Stimulated activated CD4-positive, alpha-beta T cell treated with anti-CD3 and anti-CD28 coated beads, Interleukin-1b, Interleukin-23, amount 100 ng/mL, for 48 hours (primary cell): ENCODE measurements at places on chromosomes 7 and 10.

DNA sequence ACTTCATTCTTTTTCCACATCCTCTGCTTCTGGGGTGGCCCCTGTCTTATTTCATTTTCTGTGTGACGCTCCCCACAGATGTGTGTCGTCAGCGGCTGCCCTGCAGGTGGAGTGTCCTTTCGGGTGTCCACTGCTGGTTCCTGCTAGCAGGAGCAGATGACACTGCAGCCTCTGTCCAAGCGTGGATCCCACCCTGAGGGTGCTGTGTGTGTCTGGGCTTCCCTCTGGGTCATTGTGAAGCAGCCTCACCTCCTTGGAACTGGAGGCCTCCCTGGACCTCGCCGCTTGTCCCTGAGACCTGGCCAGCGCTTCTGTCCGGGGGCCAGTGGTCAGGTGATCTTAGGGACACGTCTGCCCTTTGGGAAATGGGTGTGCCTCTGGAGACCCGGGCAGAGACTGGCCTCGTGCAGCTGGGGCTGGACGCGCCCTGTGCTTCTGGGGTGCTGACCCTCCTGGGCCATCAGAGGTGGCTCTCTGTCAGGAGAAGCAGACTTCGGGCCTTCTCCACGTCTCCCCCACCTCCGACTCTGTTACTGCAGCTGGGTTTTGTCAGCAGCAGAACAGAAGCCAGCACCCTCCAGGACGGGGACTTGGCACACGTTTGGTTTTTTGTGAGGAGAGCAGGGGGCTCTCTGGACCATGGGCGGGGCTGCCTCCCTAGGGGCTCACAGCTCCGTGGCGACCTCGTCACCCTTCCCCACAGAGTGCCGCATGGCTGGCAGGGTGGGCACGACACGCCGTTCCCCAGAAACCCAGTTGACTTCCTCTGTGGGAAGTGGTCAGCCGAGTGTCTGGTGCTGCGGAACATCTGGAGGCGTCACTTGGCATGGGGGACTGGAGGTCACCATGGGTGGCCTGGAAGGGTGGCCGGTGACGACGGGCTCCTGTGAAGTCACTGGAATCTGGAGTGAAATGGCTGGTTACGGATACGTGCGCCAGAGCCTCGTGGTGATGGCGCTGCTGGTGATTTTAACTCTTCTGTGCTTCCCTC is 48.4 kb downstream of the INPP5A start:
- no peak for DNase-seq

DNA sequence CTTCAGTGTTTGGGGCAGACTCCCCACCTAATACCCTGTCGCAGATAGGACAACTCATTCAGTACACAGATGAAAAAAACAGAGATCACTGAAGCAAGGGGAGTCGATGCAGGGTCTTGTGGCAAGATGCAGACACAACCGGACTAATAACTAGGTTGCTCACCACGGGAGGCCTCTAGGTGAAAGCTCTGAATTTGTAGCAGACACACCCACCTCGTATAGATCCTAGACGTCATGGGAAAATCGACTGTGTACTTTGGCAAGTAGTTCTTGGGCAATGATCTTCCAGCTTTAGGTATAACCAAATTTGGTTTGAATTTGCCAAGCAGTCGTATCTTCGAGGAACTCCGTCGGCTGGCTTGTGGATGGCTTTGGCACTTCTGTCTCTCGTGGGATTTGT is 88.1 kb downstream of the TCF7L2 start:
- no peak for DNase-seq

GRCh38 chr7:66529883-66530610 is 98.6 kb upstream of the KCTD7 start:
- no peak for DNase-seq

DNA sequence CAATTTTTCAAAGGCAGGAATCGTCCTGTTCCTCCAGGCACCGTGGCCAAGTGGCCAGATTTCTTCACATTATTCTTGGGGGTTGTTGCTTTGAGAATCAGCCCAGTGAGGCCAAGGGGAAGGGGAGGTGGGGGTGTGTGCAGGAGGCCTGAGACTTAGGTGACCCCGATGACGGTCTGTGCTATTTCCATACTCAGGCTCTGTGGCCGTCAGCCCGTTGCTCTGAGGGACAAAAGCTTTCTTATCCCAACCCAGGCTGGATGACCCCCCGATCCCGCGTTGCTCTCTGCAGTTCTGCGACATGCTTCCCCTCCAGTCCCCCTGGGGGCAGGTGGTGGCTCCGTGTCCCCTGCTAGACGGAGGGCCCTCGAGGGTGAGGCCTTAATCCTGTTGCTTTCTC is 14.2 kb downstream of the DOCK1 start:
- no peak for DNase-seq

DNA sequence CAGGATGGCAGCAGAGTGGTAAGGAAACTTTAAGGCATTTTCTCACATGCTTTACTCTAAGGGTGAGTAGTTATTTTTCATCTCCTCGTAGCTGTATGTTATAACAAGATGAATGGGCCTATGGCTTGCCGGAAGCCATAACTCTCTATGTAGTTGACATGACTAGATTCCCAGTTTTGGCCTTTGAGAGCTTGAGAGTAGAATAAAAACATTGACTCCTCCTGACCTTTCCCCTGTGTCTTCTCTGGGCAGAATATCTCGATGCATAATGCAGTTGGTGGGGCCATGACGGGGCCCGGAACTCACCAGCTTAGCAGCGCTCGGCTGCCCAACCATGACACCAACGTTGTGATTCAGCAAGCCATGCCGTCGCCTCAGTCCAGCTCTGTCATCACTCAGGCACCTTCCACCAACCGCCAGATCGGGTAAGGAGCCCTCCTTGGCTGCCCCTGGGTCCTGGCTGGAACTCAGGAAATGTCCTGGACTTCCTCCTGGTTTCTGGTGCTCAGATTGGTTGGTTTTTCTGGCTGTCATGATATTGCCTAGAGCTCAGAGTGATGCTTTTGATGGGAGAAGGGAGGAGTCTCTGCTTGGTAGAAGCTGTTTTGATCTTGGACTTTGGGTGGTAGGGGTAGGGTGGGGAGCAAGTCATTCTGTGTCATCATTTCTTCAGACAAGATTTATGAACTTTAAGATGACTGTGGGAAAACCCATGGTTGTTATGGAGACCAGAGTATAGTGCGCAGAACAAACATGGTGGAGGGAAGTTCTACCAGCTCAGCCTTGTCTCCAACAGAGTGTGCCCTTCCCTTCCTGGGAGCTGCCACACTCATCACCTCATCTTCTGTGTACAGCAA is 158.0 kb downstream of the CREB5 start:
- no peak for DNase-seq
